ENCODE measurements at places on chromosomes 12 and 14. TPM values are rescaled to one million over a fixed set of nuclear protein-coding genes. Genes with fewer than 3 reads are reported as not detected.

SERPINA6 gene
- 3.8 TPM for total RNA-seq

SPX gene
- total RNA-seq, result 33.4 TPM

RAD9B gene
- 20.2 TPM for total RNA-seq

NUMB gene
- 24.9 TPM for total RNA-seq

RFX4 gene
- not detected for total RNA-seq

EMC9 gene
- total RNA-seq, result 12.8 TPM

CD163 gene
- not detected for total RNA-seq

C12orf42 gene
- not detected for total RNA-seq

PPM1H gene
- 33.3 TPM for total RNA-seq

SMCO2 gene
- total RNA-seq, result not detected

- DNase-seq, result no peak
Observed at GRCh38 chr12:54941659-54942058, 42.9 kb downstream of the TESPA1 start.

GRCh38 chr14:102077382-102077709 is 9.5 kb downstream of the HSP90AA1 start:
- DNase-seq, result no peak

DNA sequence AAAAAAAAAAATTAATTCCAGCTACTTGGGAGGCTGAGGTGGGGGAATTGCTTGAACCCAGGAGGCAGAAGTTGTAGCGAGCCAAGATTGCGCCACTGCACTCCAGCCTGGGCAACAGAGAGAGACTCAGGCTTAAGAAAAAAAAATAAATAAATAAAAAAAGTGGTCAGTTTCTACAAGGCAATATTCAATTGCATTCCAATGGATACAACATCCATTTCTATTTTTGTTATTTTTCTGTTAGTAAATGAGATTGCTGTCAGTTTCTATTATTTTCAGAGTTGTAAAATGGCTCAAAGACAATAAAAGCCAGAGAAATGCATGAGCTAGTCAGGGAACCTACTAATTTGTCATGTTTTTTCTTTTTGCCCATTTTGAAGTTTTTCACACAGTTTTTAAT is 119.2 kb downstream of the PDE3A start:
- no peak for DNase-seq

GRCh38 chr12:25186038-25186787 is 8.7 kb downstream of the DNAI7 start:
- DNase-seq, result no peak

GRCh38 chr12:10943167-10943566 is 4.1 kb upstream of the TAS2R14 start:
- DNase-seq, result peak; percentile 20

DNA sequence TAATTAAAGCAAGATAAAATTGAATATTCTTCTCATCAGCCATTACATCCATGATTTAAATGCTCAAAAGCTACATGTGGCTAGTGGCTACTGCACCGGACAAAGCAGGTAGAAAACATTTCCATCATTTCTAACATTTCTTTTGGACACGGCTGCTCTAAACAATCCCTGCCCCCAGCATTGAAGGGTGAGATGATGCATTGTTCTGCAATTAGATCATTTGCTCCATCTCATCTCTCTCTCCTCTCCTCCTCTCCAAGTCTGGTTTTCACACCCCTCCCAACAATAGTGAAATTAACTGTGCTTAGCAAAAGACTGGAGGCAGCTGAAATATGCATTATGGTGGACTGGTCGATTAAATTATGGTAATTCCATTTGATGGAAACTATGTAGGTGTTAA is 288.5 kb downstream of the KSR2 start:
- no peak for DNase-seq

GRCh38 chr14:100547633-100548294 is 39.5 kb downstream of the BEGAIN start:
- DNase-seq, result peak; percentile 87

DNA sequence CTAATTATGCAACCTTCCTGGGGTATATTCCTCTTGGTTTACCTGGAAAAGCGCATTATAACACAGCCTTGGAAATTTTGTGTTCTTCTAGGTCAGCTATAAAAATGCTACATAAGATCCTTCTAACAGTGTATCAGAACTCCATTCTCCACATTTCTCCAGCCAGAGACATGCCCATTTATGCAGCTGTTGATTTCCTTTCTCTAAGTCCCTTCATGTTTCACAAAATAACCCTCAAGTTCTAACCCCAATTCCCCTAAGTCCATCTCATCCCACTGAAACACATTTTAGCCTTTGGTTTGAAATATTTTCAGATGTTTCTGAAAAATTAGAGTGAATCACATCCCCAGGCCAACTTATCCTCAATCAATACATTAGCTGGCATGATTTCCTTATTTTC is 20.9 kb upstream of the HDAC7 start:
- no peak for DNase-seq

- DNase-seq, result no peak
Observed at GRCh38 chr14:56131865-56132833, 13.9 kb downstream of the PELI2 start.

- DNase-seq, result no peak
Observed at GRCh38 chr12:19075711-19076340, 53.7 kb upstream of the PLEKHA5 start.

- DNase-seq, result peak; percentile 86
Observed at GRCh38 chr12:102063069-102063468, 1.3 kb upstream of the WASHC3 start.

DNA sequence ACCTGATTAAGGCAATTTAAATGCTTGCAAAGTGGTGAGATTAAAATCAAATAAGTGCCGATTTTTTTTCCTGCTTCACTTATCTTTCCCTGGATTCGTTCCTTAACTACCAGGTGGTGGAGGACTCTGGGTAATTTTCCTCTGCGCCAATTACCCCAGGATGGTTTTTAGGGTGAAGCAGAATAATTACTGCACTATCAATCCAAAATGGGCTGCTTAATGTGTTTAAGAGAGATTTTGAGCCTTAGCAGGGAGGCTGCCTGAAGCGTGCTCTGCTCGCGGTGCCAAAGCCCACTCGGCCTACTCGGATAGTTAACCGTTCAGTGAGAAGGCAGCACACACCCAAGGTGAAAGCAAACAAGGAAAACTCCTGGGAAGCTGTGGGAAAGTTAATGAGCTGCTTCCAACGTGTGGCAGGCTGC is 274.9 kb upstream of the LMO3 start:
- no peak for DNase-seq

GRCh38 chr14:61607570-61608244 is 87.6 kb upstream of the HIF1A start:
- DNase-seq, result no peak

DNA sequence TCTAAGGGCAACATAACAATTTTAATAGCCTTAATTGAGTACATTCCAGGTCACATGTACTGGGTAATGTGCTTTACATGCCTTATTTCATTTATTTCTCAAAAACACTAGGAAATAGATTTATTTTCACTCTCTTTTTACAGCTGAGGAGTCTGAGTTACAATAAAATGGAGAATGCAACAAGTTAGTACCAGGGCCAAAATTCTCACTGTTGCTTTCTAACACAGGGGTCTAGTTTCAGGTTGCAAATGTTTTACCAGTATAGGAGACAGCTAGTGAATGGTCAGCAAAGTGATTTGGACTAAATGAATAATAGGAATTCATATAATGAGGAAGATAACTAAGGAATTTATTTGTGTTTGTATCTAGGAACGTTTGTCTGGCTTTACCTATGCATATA is 137.3 kb downstream of the RASSF9 start:
- DNase-seq, result no peak

- DNase-seq, result no peak
Observed at GRCh38 chr14:72443256-72443655, 450.6 kb downstream of the DPF3 start.

DNA sequence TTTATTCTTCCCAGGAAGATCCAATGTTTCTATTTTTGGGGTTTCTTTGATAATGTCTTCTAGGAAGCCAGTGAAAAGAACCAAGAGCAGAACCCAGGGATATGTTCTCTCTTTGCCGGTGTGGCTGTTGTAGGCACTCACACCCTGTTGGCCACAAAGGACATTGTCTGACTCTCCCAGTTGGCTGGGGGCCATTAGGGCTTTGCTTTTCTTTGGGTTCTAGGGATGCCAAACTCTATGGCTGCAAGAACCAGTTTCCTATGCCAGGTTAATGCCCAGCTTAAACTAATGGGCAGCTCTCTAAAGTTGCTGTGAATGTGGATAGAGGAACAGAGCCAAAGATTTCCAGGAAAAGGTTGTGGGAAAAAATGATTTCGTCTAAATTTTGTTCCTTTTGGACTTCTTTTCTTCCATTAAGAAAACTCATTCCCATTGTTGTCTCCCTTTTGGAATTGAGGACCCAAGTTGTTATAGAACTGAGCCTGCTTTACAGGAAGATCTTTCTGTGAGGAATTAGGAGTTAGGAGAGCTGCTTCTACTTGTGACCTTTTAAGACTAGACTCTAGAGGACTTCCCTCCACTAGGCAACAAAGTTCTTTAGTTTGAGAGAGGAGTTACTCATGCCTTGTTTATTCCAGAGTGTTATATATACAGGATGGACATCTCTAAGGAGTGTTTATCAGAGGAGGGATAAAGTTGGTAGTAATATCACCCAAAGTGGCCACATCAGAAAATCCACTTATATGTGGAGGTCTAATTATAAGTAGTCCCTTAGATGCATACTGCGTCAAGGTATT is 13.1 kb downstream of the COPZ1 start:
- DNase-seq, result no peak

GRCh38 chr12:113850309-113851056 is 115.6 kb downstream of the RBM19 start:
- DNase-seq, result no peak

DNA sequence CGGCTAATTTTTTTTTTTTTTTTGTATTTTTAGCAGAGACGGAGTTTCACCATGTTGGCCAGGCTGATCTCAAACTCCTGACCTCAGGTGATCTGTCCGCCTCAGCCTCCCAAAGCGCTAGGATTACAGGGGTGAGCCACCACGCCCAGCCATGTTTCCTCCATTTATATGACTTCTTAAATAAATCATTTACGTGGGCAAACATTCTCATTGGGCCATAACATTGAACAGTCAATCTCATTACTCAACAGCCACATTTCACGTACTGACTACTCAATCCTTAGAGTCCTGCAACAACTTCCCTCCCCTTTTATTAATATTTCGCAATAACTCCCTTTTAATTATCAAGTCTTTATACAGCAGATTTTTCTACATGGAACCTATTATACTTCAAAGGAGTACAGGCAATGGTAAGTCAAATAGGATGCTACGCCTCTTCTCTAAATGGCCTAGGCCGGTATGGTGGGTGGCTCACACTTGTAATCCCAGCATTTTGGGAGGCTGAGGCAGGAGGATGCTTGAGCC is 7.4 kb upstream of the CSRNP2 start:
- DNase-seq, result no peak

GRCh38 chr14:38121320-38122020 is 86.2 kb upstream of the SSTR1 start:
- no peak for DNase-seq

- no peak for DNase-seq
Observed at GRCh38 chr12:2152134-2152533, 99.3 kb downstream of the CACNA1C start.

- DNase-seq, result no peak
Observed at GRCh38 chr12:59708064-59708463, 112.2 kb downstream of the SLC16A7 start.

- DNase-seq, result no peak
Observed at GRCh38 chr14:103045371-103045869, 11.9 kb downstream of the CDC42BPB start.

- no peak for DNase-seq
Observed at GRCh38 chr14:89357655-89358297, 59.3 kb downstream of the FOXN3 start.

GRCh38 chr12:53999559-54000115 is 324 bp upstream of the HOXC9 start:
- peak; percentile 77 for DNase-seq

GRCh38 chr12:102873077-102873476 is 44.0 kb downstream of the PAH start:
- no peak for DNase-seq

Data from Caki2 (cell line).